T-cell (primary cell): ENCODE measurements at places on chromosomes 1 and 21. TPM values are rescaled to one million over a fixed set of nuclear protein-coding genes. Genes with fewer than 3 reads are reported as not detected.

LORICRIN gene
- total RNA-seq = not detected

INAVA gene
- 0.62 TPM for total RNA-seq

WASF2 gene
- 160 TPM for total RNA-seq

S100A1 gene
- not detected for total RNA-seq

GRCh38 chr1:167516404-167517388, 1.6 kb downstream of the CD247 start:
- no peaks in the 10 kb centered on the region for H3K27me3 ChIP-seq
- peak overlapping the region; percentile 96 for H3K27ac ChIP-seq
- H3K36me3 ChIP-seq = no peaks in the 10 kb centered on the region
- H3K4me1 ChIP-seq = peaks cover 44% of the 10 kb centered on the region

- no peak for DNase-seq
- no peaks in the 10 kb centered on the region for H3K36me3 ChIP-seq
- H3K4me1 ChIP-seq = no peaks in the 10 kb centered on the region
- H3K27ac ChIP-seq = no peak overlapping the region
- H3K27me3 ChIP-seq = no peaks in the 10 kb centered on the region
Measured at GRCh38 chr1:217272385-217272784, 358.5 kb downstream of the GPATCH2 start.

- H3K4me3 ChIP-seq = peak overlapping the region; percentile 78
- H3K4me1 ChIP-seq = peaks cover 12% of the 10 kb centered on the region
- peak; percentile 12 for DNase-seq
- peaks cover 4% of the 10 kb centered on the region for H3K36me3 ChIP-seq
- peaks cover 2% of the 10 kb centered on the region for H3K27me3 ChIP-seq
Measured at GRCh38 chr1:3858231-3858981, 1.1 kb downstream of the DFFB start.

DNA sequence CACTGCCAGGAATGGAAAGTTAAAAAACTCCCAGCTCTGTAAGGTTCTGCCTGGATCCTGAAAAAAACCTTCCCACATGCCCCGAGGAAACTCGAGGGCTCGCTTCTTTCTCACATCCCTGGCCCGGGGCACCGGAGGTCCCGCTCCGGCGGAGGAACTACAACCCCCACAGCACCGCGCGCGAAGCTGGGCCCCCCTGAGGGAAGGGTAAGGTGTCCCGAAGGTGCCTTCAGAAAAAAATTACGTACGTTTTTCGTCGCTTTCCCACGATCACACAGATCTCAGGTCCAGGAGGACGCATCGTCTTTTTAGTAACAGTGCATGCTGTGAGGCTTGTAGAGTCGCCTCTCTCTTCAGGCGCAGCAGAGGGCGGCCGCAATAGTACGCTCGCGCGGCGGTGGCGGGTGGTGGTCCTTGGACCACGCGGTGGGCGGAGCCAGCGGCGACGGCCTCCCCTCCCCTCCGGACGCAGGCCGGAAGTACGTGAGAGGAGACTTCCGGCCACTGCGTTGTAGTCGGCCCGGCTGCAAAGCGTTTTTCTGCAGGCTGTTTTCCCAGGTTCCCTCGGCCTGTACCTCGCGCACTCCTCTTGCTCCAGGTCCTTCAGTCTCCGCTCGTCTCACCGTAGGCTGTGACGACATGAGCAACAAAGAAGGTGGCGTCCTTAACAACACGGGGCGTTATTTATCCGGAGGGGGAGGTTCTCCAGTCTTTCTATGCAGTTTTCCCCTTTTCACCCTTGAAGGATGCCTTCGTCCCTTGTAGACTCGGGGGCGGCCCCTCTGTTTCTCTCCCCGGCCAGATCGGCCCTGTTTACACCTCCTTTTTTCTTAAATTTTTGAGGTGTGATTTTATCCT, at the start of gene TSNAX:
TSS of gene TSNAX (plus strand) at position 498 of the 858 bp plus-strand sequence. CDS start at position 640, 142 bp downstream.
- H3K27ac ChIP-seq = peak within 1 kb of the TSS; percentile 94
- peak; percentile 87 for DNase-seq
- H3K4me1 ChIP-seq = peaks cover 40% of the 10 kb centered on the region
- peak within 1 kb of the TSS; percentile 86 for H3K4me3 ChIP-seq
- H3K36me3 ChIP-seq = peaks cover 3% of the 10 kb centered on the region

- no peaks in the 10 kb centered on the region for H3K27me3 ChIP-seq
- H3K36me3 ChIP-seq = no peaks in the 10 kb centered on the region
- H3K4me1 ChIP-seq = peaks cover 50% of the 10 kb centered on the region
- H3K4me3 ChIP-seq = peak overlapping the region; percentile 7
- DNase-seq = peak; percentile 94
- peak overlapping the region; percentile 97 for H3K27ac ChIP-seq
Measured at GRCh38 chr1:12173631-12174121, 6.9 kb downstream of the TNFRSF1B start.

GRCh38 chr1:100377590-100378361, 25.5 kb downstream of the CDC14A start:
- no peaks in the 10 kb centered on the region for H3K27me3 ChIP-seq
- H3K4me3 ChIP-seq = no peak overlapping the region
- peaks cover 25% of the 10 kb centered on the region for H3K36me3 ChIP-seq
- H3K4me1 ChIP-seq = peaks cover 22% of the 10 kb centered on the region
- DNase-seq = no peak
- no peak overlapping the region for H3K27ac ChIP-seq
